Purkinje cell (primary cell): ENCODE measurements at places on chromosomes 11 and 22. TPM values are rescaled to one million over a fixed set of nuclear protein-coding genes. Genes with fewer than 3 reads are reported as not detected.

Gene MRGPRX4
- polyA plus RNA-seq, result not detected in 2 replicates

Gene CCDC188
- polyA plus RNA-seq, result not detected in 2 replicates

Gene OR8D1
- polyA plus RNA-seq, result not detected in 2 replicates

Gene MIOX
- polyA plus RNA-seq, result not detected in 2 replicates

Gene HSD17B12
- 57.7 and 58.7 TPM in 2 replicates for polyA plus RNA-seq

Gene BUD13
- polyA plus RNA-seq, result 0.79 and 7.1 TPM in 2 replicates

Gene MUC6
- not detected in 2 replicates for polyA plus RNA-seq

Gene C1QTNF4
- 0.24 TPM in 2 replicates for polyA plus RNA-seq

Gene SCN4B
- polyA plus RNA-seq, result 5.4 and 7.2 TPM in 2 replicates

Gene HBG2
- 7.9 TPM in 1 of 2 replicates, not detected in the other for polyA plus RNA-seq

Gene BID
- polyA plus RNA-seq, result 15.6 and 28.8 TPM in 2 replicates

Gene PNPLA5
- not detected in 2 replicates for polyA plus RNA-seq

Gene FOXRED2
- 3.0 and 6.8 TPM in 2 replicates for polyA plus RNA-seq

Gene LDHAL6A
- 0.15 TPM in 1 of 2 replicates, not detected in the other for polyA plus RNA-seq

Gene MYOD1
- polyA plus RNA-seq, result not detected in 2 replicates

Gene XKR3
- not detected in 2 replicates for polyA plus RNA-seq

Gene RNF121
- 1.7 and 4.5 TPM in 2 replicates for polyA plus RNA-seq

Gene CRYBB3
- not detected in 2 replicates for polyA plus RNA-seq

Gene WNT11
- polyA plus RNA-seq, result 10.8 and 14.9 TPM in 2 replicates

Gene MYBPC3
- 0.08 TPM in 1 of 2 replicates, not detected in the other for polyA plus RNA-seq

Gene MRGPRE
- not detected in 2 replicates for polyA plus RNA-seq

Gene CELSR1
- polyA plus RNA-seq, result 0.07 and 0.13 TPM in 2 replicates

Gene LRRC56
- polyA plus RNA-seq, result 0.13 TPM in 1 of 2 replicates, not detected in the other

Gene UBTFL1
- polyA plus RNA-seq, result not detected in 2 replicates
